ENCODE measurements at places on chromosomes 7 and 10.

DNA sequence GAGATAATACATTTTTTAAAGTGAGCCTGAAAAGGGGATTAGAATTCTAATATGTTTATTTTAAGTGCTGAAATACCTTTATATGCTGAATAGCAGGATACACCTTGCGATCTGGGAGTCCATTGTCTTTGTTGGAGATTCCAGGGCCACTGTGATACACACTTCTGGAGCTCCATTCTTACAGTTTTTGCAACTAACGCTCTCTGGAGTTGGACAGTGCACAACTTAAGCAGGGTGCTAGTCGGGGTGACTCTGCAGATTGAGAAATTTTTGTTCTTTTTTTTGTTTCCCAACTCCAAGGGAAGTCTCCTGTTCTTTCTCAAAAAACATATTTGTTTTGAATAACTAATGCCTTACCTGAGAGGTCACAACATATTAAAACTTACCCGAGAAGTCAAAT lies 23.7 kb upstream of the POU6F2 start:
- DNase-seq = no peak

DNA sequence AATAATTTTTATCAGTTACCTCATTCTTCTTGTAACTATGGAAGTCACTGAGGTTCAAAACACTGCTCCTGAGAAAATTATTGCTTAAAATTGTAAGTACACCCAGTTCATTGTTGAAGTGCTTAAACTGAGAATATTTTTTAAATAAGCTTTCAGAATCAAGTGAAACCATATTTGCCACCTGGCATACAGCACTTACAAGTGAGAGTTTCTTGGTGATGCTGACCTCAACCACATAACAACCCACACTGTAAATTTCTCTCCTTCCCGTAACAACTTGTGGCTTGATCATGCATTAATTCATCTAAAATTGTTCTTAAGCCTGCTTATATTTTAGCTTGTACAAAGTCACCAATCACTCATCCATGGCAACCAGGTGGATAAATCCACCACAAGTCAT lies 34.0 kb downstream of the IMMP2L start:
- DNase-seq = no peak

GRCh38 chr10:126798649-126799048 lies 106.6 kb upstream of the DOCK1 start:
- DNase-seq = no peak

GRCh38 chr10:75505840-75506506 lies 74.5 kb downstream of the LRMDA start:
- DNase-seq = no peak

DNA sequence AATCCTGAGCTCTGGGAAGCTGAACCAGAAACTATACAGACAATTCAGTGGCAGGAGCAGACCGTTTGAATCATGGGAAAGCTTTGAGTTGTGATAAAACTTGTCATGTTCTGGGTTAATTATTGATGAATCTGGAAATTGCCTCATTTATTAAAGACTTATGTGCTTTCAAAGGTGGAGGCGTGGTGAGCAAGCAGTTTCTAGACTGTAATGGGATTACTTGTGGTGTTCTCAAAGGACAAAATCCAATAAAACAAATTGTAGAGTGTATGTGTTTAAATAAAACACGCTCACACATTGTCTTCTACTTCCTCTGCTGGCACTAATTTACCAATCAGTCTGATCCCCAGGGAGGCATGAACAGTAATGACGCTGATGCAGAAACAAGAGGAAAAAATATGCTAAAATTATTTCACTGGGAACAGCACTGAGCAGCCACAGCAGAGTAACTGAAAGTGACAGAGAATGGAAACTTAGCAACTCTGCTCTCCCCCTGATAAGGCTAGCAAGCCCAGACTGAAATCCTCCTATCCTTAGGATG lies 25.1 kb downstream of the PARD3 start:
- no peak for DNase-seq

- DNase-seq = peak; percentile 79
Measured at GRCh38 chr10:123945325-123945920, 53.8 kb upstream of the CPXM2 start.

All from HFFc6 (cell line).